ENCODE measurements at places on chromosomes 3 and 15.

DNA sequence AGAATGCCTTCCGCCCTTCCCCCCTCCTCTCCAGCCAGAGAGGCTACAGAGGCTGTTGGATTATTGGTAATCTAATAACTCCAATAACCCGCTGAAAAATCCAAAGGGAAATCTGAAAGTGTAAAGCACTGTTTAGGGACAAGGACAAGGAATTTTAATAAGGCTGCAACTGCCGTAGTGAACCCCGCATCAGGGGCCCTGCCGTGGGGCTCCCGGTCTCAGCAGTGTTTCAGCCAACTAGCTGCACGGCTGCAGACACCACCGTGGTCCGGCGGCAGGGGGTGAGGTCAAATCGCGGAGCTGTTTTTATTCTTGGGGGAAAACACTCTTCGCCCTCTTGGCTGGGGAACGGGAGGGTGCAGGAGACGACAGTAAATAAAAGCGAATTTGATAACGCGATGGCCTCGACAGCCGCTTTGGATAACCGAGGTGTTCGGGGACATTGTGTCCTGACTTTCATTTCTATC, 6.1 kb downstream of the BCL6 start:
- no peak for DNase-seq

DNA sequence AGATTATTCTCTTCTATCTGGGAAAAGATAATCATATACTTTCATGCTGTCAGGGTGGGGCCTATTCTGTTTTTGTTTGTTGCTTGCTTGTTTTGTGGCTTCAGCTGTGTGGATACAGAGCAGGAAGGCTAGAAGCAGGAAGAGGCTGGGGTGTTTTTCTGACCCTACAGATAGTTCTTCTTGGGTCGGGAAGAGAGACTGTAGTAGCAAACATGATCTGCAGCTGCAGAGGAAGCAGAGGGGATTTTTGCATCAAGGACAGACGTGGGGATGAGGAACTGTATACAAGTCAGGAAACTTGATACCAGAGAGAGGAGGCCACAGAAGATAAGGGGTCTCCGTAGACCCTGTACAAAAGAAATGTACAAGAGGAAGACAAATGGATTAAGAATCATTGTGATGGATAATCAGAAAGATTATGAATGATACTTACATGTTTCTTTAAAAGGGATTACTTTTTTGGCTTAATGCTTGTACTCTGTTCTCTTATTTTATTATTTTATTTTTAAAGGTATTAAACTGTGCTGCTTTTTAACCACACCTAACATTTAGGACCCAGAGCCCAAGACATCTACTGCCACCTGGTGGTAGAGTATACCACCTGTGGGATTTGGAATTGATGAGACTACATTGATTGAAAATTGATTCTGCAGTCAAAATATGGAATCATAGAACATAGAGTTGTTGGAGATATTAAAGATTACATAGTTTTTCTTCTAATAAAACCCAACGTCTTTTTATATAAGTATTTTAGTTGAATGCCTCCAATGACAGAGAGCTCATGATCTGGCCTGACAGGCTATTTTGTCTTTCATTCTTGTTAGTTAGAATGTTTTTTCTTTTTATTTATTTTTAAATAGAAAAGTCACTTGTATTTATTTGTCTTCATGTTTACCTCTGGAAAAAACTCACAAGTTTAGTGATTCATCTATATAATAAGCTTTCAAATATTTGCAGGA, 87.3 kb upstream of the ROPN1 start:
- DNase-seq: no peak

DNA sequence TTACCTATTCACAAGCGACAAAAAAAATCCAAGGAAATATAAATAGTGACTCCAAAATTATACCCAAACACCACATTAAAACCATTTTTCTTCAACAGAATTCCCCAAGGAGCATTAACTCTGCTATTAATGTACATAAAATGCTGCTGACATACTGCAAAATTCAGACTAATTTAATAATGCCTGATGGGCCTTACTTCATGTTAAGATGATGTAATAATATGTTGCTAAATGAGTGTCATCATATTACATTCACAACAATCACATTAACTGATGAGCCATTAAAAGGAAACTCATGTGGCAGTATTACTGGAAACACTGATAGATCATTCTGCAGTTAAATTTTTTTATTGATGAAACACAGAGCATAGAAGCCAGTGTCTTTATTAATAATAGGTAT, 204.9 kb upstream of the CGNL1 start:
- DNase-seq: no peak

DNA sequence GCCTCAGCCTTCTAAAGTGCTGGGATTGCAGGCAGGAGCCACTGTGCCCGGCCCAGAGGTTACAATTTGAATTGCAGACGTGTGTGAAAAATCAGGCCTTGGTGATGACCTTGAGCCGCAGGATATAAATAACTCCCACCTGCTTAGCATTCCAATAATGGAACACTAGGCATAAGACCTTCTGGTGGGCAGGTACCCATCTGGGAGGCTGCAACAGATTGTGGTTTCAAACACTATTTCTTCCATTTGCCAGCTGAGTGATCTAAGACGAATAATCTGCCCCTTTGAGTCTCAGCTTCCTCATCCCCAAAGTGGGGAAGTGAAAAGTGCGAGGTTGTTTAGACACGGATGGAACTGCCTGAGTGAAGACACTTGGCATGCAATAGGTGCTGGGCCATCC, 47.7 kb upstream of the HERC1 start:
- no peak for DNase-seq
